ENCODE measurements at places on chromosomes 7 and 10. TPM values are rescaled to one million over a fixed set of nuclear protein-coding genes. Genes with fewer than 3 reads are reported as not detected.

DNA sequence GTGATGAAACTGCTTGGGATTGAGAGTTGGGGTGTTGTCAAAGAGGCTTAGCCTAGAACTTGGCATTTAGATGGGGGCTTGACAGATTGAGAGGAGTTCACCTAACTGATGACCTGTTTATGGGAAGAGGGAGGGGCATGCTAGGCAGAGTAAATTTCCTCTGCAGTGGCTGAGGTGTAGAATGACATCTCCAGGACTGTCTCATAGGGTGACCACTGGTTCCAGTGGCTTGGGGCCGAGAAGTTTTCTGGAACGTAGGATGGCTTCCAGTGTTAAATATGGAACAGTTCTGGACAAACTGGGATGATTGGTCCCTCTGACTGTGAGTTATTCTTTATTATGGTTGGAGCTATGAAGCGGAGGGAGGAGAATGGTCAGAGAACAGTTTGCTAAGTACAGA, 186.4 kb downstream of the PLXDC2 start:
- no peak for DNase-seq
- H3K4me1 ChIP-seq: no peaks in the 10 kb centered on the region
- H3K4me3 ChIP-seq: no peak overlapping the region
- no peaks in the 10 kb centered on the region for H3K27me3 ChIP-seq
- no peaks in the 10 kb centered on the region for H3K36me3 ChIP-seq

THAP5 gene
- 31.1 TPM for total RNA-seq

DNA sequence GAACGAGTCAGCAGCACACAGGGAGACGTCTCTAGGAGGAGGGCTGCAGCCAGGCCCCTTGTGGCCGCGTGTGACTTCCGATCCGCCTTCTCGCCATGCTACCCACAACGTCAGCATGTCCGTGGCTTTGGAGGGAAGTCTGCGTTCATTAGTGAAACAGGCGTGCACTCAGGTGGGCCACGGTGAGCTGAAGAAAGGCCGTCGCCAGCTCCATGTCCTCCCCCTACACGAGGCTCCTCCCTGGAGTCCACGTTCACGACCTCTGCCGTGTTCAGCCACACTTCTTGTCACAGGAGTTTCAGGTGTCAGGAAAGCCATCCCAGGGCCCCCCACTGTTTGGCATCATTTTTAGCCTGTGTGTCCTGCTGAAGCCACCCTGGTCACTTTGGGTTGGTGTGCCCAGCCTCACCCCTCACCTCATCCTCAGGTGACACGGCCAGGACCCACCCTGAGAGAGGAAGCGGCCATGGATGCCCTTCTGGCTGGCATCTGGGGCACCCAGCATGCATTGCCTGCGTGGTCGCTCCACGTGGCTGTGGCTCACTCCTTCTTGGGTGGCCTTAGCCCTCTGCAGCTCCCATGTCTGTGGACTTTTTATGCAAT, 310.6 kb upstream of the SHH start:
- H3K27me3 ChIP-seq: no peaks in the 10 kb centered on the region
- H3K4me3 ChIP-seq: no peak overlapping the region
- DNase-seq: no peak
- H3K36me3 ChIP-seq: no peaks in the 10 kb centered on the region
- no peaks in the 10 kb centered on the region for H3K4me1 ChIP-seq

- no peak overlapping the region for H3K27ac ChIP-seq
- no peaks in the 10 kb centered on the region for H3K27me3 ChIP-seq
- H3K36me3 ChIP-seq: no peaks in the 10 kb centered on the region
- no peaks in the 10 kb centered on the region for H3K4me1 ChIP-seq
- H3K4me3 ChIP-seq: no peak overlapping the region
Measured at GRCh38 chr10:66259836-66260235, 666.0 kb upstream of the LRRTM3 start.

C10orf88 gene
- 11.8 TPM for total RNA-seq

DNA sequence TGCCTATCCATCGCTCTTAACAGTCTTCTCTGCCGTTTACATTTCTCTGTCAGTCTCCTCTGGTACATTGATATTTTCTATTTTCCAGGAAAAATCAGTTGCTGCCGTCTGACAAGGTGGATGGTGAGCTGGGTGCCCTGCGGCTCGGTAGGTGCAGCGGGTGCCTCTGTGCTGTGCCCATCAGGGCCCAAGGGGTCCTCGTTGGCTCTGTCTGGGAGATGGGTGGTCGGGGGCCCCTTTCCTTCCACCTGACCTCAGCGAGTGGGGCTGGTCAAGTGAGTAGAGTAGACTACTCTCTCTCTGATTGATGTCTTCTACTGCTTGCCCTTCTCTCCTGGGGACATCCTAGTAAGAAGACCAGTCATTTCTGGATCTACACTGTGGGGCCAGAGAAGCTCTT, 57.4 kb downstream of the MINDY4 start:
- no peak overlapping the region for H3K4me3 ChIP-seq
- DNase-seq: no peak
- H3K36me3 ChIP-seq: peaks cover 23% of the 10 kb centered on the region
- H3K4me1 ChIP-seq: peaks cover 9% of the 10 kb centered on the region

IFIT1B gene
- not detected for total RNA-seq

- no peaks in the 10 kb centered on the region for H3K27me3 ChIP-seq
- no peak overlapping the region for H3K4me3 ChIP-seq
- peak; percentile 54 for DNase-seq
Measured at GRCh38 chr10:33155720-33156638, 178.5 kb downstream of the NRP1 start.

GRCh38 chr10:3010334-3010733, 57.0 kb upstream of the PFKP start:
- H3K27ac ChIP-seq: no peak overlapping the region
- H3K27me3 ChIP-seq: peaks cover 82% of the 10 kb centered on the region
- no peak overlapping the region for H3K4me3 ChIP-seq
- peaks cover 7% of the 10 kb centered on the region for H3K4me1 ChIP-seq

GRCh38 chr7:81721437-81721836, 48.4 kb downstream of the HGF start:
- no peak overlapping the region for H3K4me3 ChIP-seq
- no peaks in the 10 kb centered on the region for H3K4me1 ChIP-seq
- no peaks in the 10 kb centered on the region for H3K36me3 ChIP-seq
- no peak overlapping the region for H3K27ac ChIP-seq
- no peaks in the 10 kb centered on the region for H3K27me3 ChIP-seq

DNA sequence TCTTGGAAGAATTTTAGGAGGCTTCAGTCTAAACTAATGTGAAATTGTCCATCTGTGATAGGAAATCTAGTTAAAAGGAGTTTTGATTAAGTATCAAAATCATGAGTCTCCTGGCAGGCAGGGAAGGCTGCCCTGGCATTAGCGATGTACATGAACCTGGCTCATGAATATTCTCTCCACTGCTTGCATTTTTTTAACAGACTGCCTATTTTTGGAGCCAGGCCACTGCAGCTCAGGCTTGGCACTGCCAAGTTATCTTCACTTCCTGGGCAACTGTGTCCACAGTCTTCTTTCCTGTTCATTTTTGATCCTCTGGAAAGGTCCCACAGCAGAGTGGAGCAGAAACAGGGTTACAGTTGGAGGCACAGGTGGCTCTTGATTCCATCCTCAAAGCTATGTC, 7.0 kb downstream of the GPR26 start:
- H3K4me1 ChIP-seq: no peaks in the 10 kb centered on the region
- no peaks in the 10 kb centered on the region for H3K36me3 ChIP-seq
- H3K27me3 ChIP-seq: no peaks in the 10 kb centered on the region
- no peak overlapping the region for H3K27ac ChIP-seq
- H3K4me3 ChIP-seq: no peak overlapping the region

DNA sequence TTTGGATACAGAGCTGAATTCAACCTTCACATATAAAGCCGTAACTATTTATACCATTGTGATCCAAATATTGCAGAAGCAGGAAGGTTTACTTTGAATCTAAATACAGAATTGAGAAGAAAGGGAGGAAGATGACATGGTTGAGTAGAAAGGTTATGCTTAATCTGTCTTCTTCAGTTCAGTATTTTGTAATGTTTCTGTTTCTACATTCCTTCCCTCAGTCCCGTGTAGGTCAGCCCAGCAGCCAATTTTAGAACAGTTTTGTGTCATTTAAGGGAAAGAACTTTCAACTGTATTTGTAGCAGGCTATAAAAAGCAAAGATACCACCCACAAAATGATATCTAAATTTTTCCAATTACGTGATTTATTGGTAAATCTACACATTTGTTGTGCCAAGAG, 97.4 kb downstream of the CPED1 start:
- H3K4me1 ChIP-seq: no peaks in the 10 kb centered on the region
- H3K36me3 ChIP-seq: no peaks in the 10 kb centered on the region
- no peaks in the 10 kb centered on the region for H3K27me3 ChIP-seq
- no peak overlapping the region for H3K27ac ChIP-seq

GRCh38 chr7:34165927-34166550, 260.7 kb downstream of the BMPER start:
- no peak for DNase-seq
- H3K27ac ChIP-seq: no peak overlapping the region
- H3K4me1 ChIP-seq: no peaks in the 10 kb centered on the region
- no peaks in the 10 kb centered on the region for H3K27me3 ChIP-seq
- no peak overlapping the region for H3K4me3 ChIP-seq
- no peaks in the 10 kb centered on the region for H3K36me3 ChIP-seq

- no peaks in the 10 kb centered on the region for H3K36me3 ChIP-seq
- peak overlapping the region; percentile 93 for H3K4me3 ChIP-seq
- DNase-seq: peak; percentile 88
- no peaks in the 10 kb centered on the region for H3K27me3 ChIP-seq
- peaks cover 22% of the 10 kb centered on the region for H3K4me1 ChIP-seq
Measured at GRCh38 chr7:16420649-16421332, 547 bp downstream of the CRPPA start.

LRGUK gene
- 0.14 TPM for total RNA-seq

DNA sequence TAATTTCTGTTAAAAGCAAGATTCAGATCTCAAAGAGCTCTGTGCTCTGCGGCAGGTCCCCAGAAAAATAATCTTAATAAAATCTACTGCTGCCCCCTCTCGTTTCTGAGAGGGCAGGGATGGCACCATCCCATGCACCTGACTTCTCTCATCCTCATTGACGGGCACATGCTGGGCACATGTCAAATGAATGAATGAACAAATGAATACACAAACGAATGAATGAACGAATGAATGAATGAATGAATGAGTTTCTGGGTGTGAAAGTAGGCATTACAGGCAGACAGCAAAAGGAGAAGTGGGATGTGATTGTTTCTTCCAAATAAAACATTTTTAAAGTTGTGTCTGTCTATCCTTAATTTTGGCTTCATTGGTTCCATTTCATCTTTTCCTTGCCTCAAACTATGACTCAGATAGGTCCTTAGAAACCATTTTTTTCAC, 398.1 kb upstream of the PRKCQ start:
- H3K27me3 ChIP-seq: peaks cover 31% of the 10 kb centered on the region
- no peak overlapping the region for H3K4me3 ChIP-seq
- no peak for DNase-seq
- H3K36me3 ChIP-seq: no peaks in the 10 kb centered on the region
- peaks cover 8% of the 10 kb centered on the region for H3K4me1 ChIP-seq

DNA sequence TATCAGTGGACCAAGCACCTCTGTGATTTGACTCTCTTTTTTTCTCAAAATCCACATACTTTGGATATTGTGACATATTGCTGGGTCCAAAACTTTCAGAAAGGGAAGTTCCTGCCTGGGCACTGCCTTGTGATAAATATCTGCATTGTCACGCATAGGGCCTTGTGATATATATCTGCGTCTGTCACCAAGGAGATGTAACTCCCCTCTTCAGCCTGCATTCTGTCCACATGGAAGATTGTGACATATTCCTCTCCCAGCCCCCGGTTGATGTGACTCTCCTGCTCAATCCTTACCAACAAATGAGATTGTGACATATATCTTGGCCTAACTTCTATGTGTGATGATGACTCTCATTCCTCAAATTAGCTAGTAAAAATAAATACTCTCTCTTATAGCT, 25.4 kb upstream of the ZNF107 start:
- no peak for DNase-seq
- no peak overlapping the region for H3K27ac ChIP-seq
- no peaks in the 10 kb centered on the region for H3K27me3 ChIP-seq
- H3K4me3 ChIP-seq: no peak overlapping the region
- H3K4me1 ChIP-seq: no peaks in the 10 kb centered on the region

SCIN gene
- 0.14 TPM for total RNA-seq

DNA sequence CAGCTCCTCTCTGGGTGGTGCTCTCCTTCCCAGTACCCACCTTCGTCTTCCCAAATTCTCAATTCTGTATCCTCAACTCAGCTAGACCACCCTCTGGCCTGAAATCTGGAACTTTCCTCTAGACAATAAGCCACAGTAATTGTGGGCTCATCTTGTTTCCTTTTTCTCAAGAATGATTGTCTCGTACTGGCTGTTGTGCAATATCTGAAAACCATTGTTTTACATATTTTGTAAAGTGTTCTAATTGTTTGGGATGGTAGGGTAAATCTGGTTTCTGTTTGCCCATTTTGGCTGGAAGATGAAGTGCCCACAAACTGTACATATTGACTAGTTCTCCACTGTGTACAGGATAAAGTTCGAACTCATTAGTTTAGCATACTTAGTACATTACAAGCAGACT, 11.3 kb upstream of the NOBOX start:
- no peaks in the 10 kb centered on the region for H3K36me3 ChIP-seq

C10orf67 gene
- total RNA-seq: 0.84 TPM

STAG3 gene
- total RNA-seq: 103 TPM

ZNF727 gene
- total RNA-seq: 0.19 TPM

DNA sequence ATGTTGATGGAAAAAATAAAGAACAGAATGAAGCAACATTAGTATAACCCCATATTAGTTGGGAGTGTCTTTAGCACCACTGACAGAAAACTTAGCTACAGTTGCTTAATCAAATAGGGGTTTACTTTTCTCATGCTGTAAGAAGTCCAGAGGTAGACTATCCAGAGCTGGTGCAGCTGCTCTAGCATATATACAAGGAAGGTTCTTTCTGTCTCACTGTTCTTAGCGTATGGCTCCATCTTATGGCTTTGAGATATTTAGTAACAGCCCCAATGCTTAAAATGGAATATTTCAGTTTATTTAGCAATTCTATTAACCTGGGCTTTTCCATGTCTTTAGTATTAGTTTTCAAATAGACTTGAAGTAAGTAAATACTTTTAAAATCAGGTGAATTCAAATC, 15.2 kb upstream of the WNT2 start:
- H3K27ac ChIP-seq: no peak overlapping the region
- no peaks in the 10 kb centered on the region for H3K27me3 ChIP-seq
- H3K4me3 ChIP-seq: no peak overlapping the region
- DNase-seq: no peak
- no peaks in the 10 kb centered on the region for H3K4me1 ChIP-seq
- no peaks in the 10 kb centered on the region for H3K36me3 ChIP-seq
